ENCODE measurements at places on chromosomes 13 and 19.

DNA sequence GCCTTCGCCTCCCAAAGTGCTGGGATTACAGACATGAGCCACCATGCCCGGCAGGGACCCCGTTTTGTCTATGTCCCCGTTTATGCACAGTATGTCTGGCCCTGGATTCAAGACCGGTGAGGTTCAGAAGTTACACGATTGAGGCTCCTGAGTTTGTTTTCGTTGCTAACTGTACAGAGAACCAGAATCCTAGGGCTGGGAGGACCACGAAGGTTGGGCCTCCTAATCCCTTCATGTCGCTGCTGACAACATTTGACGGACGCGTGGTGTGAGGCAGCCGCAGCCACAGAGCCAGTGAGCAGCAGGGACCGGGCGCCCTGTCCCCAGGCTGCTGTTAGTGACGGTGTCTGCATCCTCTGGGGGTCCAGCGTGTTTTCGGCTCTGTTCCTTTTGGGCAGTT, 91.4 kb downstream of the ATP11A start:
- DNase-seq = no peak

DNA sequence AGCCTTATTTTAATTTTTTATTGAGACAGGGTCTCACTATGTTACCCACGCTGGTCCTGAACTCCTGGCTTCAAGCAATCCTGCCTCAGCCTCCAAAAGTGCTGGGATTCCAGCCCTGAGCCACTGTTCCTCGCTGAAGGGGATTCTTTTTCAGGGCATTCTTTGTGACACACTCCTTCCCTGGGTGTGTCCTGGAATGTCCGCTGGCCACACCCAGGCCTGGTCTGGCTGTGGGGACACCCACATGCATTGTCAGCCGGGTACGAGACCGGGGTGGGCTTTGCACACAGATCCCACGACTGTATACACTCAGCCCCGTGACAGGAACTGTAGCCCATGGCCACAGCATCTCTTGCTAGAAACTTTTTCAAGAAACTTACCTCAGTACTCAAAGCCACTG, 34.4 kb upstream of the GATAD2A start:
- no peak for DNase-seq

GRCh38 chr19:2923510-2923909, 21.3 kb downstream of the ZNF77 start:
- no peak for DNase-seq

- DNase-seq = no peak
These were observed 232.7 kb downstream of the KLF12 start for GRCh38 chr13:73901324-73902068.

DNA sequence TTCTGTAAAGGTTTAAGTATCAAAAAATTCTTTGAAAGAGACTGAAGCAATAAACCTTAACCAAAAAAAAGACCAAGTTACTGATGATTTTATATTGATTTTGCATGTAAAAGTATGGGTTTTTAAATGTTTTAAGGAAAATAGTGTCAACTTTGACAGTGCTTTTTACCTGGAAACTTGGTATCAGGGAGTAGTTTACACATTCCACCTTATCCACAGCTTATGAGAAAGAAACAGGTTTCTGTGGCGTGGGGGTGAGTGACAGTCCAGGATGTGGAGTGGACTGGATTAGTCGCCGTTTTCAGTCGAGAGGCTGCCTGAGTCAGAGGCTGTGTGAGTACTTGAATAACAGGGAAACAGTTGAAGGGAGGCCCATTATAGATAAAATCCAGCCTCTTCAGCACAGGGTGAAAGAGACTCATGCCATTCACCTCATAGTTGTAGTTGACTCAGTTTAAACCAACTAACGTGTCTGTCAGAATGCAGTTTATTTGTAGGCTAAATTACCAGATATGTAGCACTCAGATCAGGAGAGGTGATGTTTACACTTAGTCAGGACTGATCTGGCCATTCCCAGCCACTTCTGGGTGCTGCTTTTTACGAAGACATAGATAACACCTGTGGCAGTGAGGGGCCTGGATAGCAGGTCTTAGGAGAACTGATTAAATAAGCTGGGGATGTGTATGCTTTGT, 595 bp upstream of the GPR183 start:
- DNase-seq = peak; percentile 89

DNA sequence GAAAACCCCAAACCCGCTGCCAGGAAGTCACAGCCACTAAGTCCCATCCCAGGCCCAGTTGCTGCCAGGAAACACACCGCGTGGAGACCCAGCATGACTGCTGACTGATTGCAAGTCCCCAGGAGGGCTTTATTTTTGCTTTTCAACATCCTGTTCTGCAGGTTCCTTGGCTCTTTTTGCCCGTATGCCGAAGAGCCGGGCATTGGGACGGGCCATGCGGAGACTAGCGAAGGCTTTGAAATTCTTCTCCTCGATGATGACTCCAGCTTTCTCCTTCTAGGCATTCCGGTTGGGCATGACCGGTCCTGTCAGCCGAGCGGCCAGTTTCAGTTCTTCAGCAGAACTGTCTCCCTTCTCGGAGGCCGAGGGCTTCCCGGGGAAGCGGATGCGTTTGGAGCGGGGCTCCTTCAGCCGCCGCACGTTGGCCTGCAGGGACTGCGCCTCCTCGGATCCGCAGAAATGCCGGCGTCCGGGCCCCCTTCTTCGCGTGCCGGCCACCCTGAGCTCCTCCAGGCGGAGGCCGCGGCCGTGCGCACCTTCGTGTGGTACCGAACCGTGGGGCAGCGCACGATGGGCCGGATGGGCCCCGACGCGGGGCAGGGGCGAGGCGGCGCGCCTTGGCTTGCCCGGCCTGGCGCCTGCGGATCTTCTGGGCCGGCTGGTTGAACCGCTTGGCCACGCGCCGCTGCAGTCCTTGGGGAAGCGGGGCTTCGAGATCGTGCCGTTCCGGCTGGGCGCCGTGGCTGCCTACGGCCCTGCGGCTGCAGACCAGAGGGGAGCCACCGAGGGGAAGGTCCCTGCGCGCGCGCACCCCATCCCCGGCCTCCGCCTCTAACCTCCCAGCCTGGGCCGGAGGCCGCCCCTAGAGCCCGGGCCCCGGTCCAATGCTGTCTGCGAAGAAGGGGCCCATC, 15.2 kb downstream of the ZSCAN5C start:
- DNase-seq = peak; percentile 3

DNA sequence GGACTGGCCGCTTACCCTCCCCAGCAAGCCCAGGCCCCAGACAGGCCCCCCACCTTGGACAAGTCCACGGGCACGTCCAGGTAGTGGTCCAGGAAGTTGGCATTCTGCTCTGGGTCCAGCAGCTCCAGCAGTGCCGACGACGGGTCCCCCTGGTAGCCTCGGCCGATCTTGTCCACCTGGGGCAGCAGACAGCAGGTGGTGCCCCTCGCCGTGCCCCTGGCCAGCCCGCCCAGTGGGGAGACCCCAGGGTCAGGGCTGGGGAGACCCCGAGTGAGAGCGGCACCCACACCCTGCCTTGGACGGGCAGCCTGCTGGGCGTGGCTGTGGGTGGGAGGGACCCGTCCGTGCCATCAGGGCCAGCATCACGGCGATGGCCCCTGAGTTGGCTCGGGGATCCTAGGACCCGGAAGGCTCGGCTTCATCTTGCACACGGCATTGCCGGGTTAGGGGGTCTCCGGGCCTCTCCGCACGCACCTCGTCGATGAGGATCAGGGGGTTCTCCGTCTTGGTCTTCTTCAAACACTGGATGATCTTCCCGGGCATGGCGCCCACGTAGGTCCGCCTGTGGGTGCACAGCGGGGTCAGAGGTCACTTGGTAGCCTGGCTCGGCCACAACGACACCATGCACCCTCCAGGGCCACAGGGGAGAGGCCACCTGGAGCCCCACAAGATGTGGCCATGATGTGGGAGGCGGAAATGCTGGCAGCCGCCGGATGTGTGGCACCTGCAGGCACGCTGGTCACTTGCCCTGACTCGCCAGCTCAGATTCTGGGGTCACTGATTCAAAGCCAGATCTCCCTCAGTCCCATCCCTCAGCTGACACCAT, 6.3 kb downstream of the RPL36 start:
- DNase-seq = peak; percentile 27

Measured in stimulated activated CD4-positive, alpha-beta T cell treated with anti-CD3 and anti-CD28 coated beads, Interleukin-15, amount 100 ng/mL, for 24 hours (primary cell).